ENCODE measurements at places on chromosomes 1 and 21.

GRCh38 chr1:15179485-15179883 is 25.9 kb downstream of the TMEM51 start:
- DNase-seq, result no peak

GRCh38 chr1:119655154-119655553 is 7.1 kb upstream of the ZNF697 start:
- DNase-seq, result peak; percentile 18

DNA sequence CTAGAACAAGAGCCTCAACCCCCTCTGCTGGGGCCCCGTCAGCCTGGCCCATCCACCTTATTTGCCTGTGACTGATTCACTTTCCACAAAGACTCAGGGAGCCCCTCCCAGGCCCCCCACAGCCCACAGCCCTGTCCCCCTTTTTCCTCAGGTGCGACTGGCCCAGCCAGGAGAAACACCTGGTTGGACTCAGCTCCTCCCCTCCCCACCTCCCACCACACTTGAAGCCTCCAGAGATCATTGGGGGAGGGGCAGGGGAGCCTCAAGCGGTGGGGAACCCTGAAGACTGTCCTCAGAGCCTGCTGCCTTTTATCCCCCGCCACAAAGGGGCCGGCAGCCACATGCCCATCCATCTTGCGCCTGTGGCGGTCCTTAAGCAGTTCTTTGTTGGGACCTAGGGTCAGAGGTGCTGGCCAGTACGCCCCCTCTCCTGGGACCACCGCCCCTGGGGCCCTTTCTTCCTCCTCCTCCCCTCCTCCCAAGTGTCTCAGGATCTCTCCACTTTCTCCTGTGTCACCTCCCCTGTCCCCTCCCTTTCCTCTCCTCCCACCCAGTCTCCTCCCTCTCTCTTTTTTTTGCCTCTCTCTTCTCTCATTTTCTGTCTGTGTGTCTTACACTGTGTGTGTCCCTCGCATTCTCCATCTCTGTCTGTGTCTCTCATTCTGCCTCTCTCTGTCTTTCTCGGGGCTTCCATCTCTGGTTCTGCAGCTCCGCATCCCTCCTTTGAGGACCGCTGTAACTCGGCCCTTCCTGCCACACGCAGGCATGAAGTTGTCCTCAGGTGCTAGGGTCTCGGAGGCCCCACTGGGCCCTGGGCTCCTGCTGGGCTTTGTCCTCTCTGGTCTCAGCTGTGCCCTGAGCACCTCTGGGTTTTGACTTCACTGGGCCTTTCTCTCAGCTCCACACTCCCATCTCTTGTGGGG is 12.2 kb downstream of the CRABP2 start:
- peak; percentile 74 for DNase-seq

DNA sequence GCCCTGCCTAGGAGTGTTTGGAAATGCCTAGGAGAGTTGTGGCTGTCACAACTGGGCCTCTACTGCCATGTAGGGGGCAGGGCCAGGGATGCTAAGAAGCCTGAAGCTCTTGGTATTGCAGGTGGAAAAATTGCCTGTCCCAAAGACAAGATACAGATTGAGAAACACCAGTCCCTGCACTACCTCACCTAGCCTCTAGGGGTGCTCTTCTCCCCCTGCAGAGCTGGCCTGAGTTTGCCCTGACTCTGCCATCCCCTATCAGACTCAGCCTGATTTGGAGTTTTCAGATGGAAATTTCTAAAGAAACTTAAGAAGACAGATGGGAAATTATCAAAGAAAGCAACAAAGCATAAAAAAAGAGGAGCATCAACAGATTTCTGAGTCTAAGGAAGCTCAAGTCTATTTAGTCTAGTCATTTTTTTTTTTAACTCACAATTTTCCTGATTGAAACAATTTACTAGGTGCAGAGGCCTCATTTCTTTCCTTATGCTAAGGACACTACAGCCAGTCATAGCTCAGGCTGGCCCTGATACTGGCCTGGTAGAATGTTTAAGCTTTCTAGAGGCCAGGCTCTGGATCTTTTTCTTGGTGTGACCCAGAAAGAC is 61.4 kb upstream of the LRRN2 start:
- peak; percentile 36 for DNase-seq

DNA sequence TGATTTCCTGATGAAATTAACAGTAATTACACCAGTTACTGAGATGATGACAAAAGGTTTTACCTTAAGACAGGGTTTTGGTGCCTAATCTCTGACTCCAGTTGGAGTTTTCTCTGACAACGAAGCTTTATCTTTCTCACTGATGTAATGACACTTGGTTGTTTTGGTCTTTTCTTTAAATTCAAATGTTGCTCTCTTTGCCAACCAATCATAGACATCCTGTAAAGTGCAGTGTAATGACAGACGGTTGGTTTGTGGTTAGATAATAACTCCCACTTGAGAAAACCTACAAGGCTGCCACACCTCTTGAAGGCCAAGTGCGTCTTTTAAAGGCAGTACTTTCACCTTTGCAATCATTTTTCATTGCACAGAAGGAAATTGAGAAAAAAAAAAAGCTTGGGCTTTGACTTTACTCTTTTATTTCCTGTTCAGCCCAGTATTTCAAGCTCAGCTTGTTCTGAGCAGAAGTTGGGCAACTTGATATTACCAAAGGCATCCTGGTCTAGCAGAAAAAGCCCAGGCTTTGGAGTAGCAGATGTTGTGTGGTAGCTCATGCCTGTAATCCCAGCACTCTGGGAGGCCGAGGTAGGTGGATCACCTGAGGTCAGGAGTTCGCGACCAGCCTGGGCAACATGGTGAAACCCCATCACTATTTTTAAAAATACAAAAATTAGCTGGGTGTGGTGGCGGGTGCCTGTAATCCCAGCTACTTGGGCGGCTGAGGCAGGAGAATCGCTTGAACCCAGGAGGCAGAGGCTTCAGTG is 14.9 kb downstream of the PDIK1L start:
- peak; percentile 45 for DNase-seq

Data from fibroblast of skin of right biceps (primary cell).